ENCODE measurements at places on chromosomes 2 and 18.

- H3K4me3 ChIP-seq, result no peak overlapping the region
- peaks cover 3% of the 10 kb centered on the region for H3K36me3 ChIP-seq
- no peak overlapping the region for H3K27ac ChIP-seq
These were observed 8.5 kb downstream of the ZNF516 start for GRCh38 chr18:76486574-76486973.

- peaks cover 2% of the 10 kb centered on the region for H3K36me3 ChIP-seq
- no peaks in the 10 kb centered on the region for H3K27me3 ChIP-seq
- no peak for DNase-seq
- no peak overlapping the region for H3K27ac ChIP-seq
These were observed 20.0 kb downstream of the SETBP1 start for GRCh38 chr18:44700652-44701051.

- peaks cover 14% of the 10 kb centered on the region for H3K4me1 ChIP-seq
- DNase-seq, result peak; percentile 45
- H3K27ac ChIP-seq, result peak overlapping the region; percentile 38
These were observed 81.5 kb upstream of the STON1 start for GRCh38 chr2:48448274-48449061.

DNA sequence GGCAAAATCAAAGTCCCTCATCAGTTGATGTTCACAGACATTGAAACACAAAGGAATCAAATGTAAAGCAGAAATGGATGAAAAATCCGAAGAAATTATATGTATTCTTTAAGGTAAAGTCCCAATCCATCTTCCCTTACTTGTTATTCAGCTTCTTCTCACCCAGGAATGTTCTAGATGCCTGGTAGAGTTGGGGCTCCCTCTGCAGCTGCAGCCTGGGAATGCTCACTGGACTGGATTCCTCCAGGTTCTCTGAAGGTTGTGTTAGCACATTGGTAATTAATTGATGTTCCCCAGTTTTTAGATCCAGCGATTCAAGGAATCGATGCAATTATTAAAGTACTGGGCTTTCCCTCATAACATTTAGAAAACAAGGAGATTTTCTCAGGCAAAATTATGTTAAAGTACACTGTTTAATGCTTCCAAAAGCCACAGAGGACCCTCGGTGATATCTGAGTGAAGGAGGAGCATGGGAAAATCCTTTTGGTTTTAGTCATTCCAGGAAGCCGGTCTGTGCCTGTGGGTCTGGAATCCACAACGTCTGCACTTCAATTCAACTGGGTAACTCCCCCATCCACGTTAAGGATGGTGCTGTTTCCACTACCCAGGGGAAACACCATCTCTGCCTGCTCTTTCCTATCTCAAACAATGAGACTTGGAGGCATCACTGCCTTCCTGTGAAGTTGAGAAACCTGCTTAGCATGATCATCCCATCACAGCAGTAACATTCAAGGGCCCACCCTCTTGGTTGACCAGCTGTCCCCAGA, 22.0 kb downstream of the NTSR2 start:
- H3K4me1 ChIP-seq, result no peaks in the 10 kb centered on the region
- no peaks in the 10 kb centered on the region for H3K27me3 ChIP-seq
- H3K4me3 ChIP-seq, result no peak overlapping the region
- no peaks in the 10 kb centered on the region for H3K36me3 ChIP-seq

DNA sequence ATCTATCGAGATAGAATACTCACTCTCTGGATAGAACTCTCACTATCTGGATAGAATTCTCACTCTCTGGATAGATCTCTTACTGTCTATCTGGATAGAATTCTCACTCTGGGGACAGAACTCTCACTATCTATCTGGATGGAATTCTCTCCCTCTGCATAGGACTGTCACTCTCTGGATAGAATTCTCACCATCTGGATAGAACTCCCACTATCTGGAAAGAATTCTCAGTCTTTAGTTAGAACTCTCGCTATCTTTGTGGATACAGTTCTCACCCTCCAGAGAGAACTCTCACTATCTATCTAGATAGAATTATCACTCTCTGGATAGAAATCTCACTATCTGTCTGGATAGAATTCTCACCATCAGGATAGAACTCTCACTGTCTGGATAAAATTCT, 16.5 kb downstream of the ABCG8 start:
- no peaks in the 10 kb centered on the region for H3K36me3 ChIP-seq
- no peak overlapping the region for H3K27ac ChIP-seq
- no peak overlapping the region for H3K4me3 ChIP-seq
- DNase-seq, result no peak
- no peaks in the 10 kb centered on the region for H3K27me3 ChIP-seq

GRCh38 chr2:207143215-207144172, 22.3 kb downstream of the KLF7 start:
- peaks cover 4% of the 10 kb centered on the region for H3K4me1 ChIP-seq
- H3K36me3 ChIP-seq, result no peaks in the 10 kb centered on the region
- peak overlapping the region; percentile 63 for H3K27ac ChIP-seq

- H3K4me1 ChIP-seq, result no peaks in the 10 kb centered on the region
- H3K4me3 ChIP-seq, result no peak overlapping the region
- peaks cover 7% of the 10 kb centered on the region for H3K36me3 ChIP-seq
- no peaks in the 10 kb centered on the region for H3K27me3 ChIP-seq
- H3K27ac ChIP-seq, result no peak overlapping the region
These were observed 30.8 kb downstream of the SH3YL1 start for GRCh38 chr2:233030-233429.

GRCh38 chr18:22020127-22020866, 149.1 kb upstream of the GATA6 start:
- H3K27me3 ChIP-seq, result no peaks in the 10 kb centered on the region
- no peak overlapping the region for H3K27ac ChIP-seq
- peak; percentile 4 for DNase-seq
- H3K4me1 ChIP-seq, result peaks cover 8% of the 10 kb centered on the region
- H3K36me3 ChIP-seq, result no peaks in the 10 kb centered on the region
- H3K4me3 ChIP-seq, result no peak overlapping the region

DNA sequence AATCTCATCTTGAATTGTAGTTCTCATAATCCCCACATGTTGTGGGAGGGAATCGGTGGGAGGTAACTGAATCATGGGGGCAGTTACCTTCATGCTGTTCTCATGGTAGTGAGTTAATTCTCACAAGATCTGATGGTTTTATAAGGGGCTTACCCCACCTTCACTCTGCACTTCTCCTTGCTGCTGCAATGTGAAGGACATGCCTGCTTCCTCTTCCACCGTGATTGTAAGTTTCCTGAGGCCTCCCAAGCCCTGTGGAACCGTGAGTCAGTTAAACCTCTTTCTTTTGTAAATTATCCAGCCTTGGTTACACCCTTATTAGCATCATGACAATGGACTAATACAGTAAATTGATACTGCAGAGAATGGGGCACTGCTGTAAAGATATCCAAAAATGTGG, 57.9 kb downstream of the SCN7A start:
- no peak for DNase-seq
- H3K27me3 ChIP-seq, result no peaks in the 10 kb centered on the region
- no peaks in the 10 kb centered on the region for H3K4me1 ChIP-seq
- no peak overlapping the region for H3K27ac ChIP-seq
- H3K36me3 ChIP-seq, result no peaks in the 10 kb centered on the region

GRCh38 chr2:50402654-50402960, 629.3 kb downstream of the NRXN1 start:
- no peak overlapping the region for H3K27ac ChIP-seq
- H3K27me3 ChIP-seq, result no peaks in the 10 kb centered on the region
- no peaks in the 10 kb centered on the region for H3K36me3 ChIP-seq
- DNase-seq, result no peak
- H3K4me1 ChIP-seq, result no peaks in the 10 kb centered on the region

DNA sequence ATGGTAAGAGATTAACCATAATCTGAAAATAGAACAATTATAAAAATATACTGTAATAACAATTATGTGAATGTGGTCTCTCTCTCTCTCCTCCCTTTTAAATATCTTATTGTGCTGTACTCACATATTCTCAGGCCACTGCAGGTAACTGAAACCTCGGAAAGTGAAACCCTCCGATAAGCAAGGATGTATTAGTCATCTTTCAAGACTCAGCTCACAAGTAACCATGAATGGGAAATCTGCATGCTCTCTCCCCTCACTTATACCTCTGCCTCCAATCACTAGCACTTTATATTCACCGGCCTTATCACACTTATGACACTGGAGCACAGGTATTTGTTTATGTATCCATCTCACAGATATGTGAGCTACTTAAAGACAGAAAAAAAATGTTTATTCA, 139.7 kb downstream of the LRP2 start:
- H3K36me3 ChIP-seq, result no peaks in the 10 kb centered on the region
- no peak overlapping the region for H3K4me3 ChIP-seq
- H3K27me3 ChIP-seq, result no peaks in the 10 kb centered on the region
- no peaks in the 10 kb centered on the region for H3K4me1 ChIP-seq
- DNase-seq, result no peak

GRCh38 chr2:219559156-219559915, 12.0 kb downstream of the OBSL1 start:
- H3K27ac ChIP-seq, result no peak overlapping the region
- H3K27me3 ChIP-seq, result no peaks in the 10 kb centered on the region
- peak; percentile 48 for DNase-seq
- H3K4me1 ChIP-seq, result peaks cover 22% of the 10 kb centered on the region
- H3K36me3 ChIP-seq, result peaks cover 71% of the 10 kb centered on the region
- no peak overlapping the region for H3K4me3 ChIP-seq

GRCh38 chr2:9385841-9386240, 37.5 kb downstream of the ITGB1BP1 start:
- no peak for DNase-seq
- no peaks in the 10 kb centered on the region for H3K27me3 ChIP-seq
- H3K27ac ChIP-seq, result no peak overlapping the region
- peaks cover 22% of the 10 kb centered on the region for H3K4me1 ChIP-seq
- H3K36me3 ChIP-seq, result peaks cover 29% of the 10 kb centered on the region
- H3K4me3 ChIP-seq, result peak overlapping the region; percentile 8

DNA sequence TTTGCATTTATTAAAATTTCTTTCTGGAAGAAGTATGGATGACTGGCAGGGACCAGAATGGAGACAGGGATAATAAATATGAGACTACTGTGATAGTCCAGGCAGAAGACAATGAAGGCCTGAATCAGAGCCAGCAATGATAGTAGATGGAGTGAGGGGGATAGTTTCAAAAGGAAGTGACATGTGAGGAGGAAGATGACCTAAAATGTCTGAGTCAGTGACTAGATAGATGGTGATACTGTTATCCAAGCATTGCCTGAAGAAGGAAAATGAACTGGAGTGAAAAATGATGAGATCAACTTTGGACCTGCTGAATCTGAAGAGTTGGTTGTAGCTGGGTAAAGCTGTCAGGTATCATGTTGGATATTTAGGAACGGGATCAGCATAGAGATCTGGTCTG, 158.3 kb upstream of the KLF7 start:
- DNase-seq, result no peak
- no peaks in the 10 kb centered on the region for H3K36me3 ChIP-seq
- no peaks in the 10 kb centered on the region for H3K27me3 ChIP-seq
- no peaks in the 10 kb centered on the region for H3K4me1 ChIP-seq
- no peak overlapping the region for H3K27ac ChIP-seq

GRCh38 chr2:106996171-106996769, 110.3 kb upstream of the ST6GAL2 start:
- no peak for DNase-seq
- H3K4me3 ChIP-seq, result no peak overlapping the region
- H3K36me3 ChIP-seq, result no peaks in the 10 kb centered on the region

- no peaks in the 10 kb centered on the region for H3K27me3 ChIP-seq
- no peaks in the 10 kb centered on the region for H3K36me3 ChIP-seq
- DNase-seq, result no peak
- no peak overlapping the region for H3K4me3 ChIP-seq
- H3K27ac ChIP-seq, result no peak overlapping the region
These were observed 662.6 kb upstream of the ACVR2A start for GRCh38 chr2:147182260-147182659.

DNA sequence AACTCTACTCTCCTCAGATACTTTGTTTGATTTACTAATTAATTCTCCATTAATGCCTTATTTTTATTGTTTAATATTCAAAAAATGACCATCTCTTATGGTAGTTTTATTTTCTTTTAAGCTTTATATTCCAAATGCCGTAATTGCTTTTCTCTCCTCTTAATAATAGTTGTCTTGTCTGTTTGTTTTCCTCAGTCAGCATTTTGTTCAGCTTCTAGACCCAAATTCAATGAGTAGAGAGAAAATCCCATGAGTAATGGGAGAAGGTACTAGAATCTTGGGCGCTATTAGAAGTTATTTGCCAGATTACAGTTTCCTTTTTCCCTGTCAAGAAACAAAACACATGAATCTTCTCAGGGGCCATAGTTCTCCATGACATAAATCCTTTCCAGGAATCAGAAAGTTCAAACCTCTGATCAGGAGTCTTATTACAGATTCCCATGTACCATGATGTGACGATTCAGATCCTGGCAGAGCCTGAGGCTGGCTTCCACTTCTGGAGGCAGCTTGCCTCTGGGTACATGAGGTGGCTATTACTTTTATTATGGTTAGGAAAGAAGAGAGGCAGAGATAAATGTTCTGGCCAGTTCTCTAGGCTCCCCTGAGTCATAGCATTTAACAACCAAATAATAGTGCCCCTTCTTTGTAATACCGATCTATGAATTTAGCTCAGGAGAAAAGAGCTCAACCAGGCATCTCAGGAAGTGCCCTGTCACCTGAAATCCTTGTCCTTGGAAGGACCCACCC, 485.1 kb upstream of the SETBP1 start:
- DNase-seq, result no peak
- no peaks in the 10 kb centered on the region for H3K27me3 ChIP-seq
- peaks cover 5% of the 10 kb centered on the region for H3K4me1 ChIP-seq
- no peak overlapping the region for H3K4me3 ChIP-seq

- H3K27me3 ChIP-seq, result no peaks in the 10 kb centered on the region
- no peak overlapping the region for H3K27ac ChIP-seq
- no peak overlapping the region for H3K4me3 ChIP-seq
- DNase-seq, result no peak
- peaks cover 39% of the 10 kb centered on the region for H3K36me3 ChIP-seq
These were observed 70.5 kb downstream of the ZNF236 start for GRCh38 chr18:76892832-76893231.

DNA sequence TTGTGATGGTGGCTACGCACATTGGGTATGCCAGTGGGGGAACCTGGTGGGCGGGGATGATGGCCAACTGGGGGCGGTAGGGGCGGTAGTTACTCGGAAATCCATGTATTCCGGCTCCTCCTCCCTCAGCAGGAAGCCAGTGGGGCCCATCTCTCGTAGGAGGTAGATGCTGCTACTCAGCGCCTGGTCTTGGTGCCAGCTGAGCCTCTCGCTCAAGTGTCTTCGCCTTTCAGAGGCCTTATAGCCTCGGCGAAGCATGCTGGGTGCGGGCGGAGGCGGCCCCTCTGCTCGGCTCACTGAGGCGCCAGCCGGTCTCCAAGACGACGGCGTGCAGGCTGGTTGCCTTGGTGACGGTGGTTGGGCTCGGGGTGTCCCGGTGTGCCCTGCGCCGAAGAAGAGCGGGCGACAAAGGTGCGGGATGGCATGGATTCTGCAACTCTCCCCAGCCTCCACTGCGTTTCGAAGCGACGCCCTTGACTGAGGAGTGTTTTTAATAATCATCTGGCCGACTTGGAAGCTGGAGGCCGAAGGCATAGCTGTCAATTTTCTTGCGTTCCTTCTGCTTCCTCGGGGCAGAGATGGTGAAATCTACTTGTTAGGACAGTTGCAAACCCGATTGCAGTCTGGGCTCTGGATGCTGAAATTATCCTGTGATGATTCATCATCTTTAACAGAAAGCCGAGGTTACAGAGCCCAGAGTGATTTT, at the start of gene ZSWIM2:
Gene ZSWIM2, minus strand, starts transcription at position 298 of the 706 bp plus-strand sequence. Its CDS starts 40 bp downstream, at position 258.
- H3K4me3 ChIP-seq, result peak within 1 kb of the TSS; percentile 67
- H3K27me3 ChIP-seq, result no peaks in the 10 kb centered on the region
- H3K36me3 ChIP-seq, result no peaks in the 10 kb centered on the region
